ENCODE measurements at places on chromosomes 12 and 14.

DNA sequence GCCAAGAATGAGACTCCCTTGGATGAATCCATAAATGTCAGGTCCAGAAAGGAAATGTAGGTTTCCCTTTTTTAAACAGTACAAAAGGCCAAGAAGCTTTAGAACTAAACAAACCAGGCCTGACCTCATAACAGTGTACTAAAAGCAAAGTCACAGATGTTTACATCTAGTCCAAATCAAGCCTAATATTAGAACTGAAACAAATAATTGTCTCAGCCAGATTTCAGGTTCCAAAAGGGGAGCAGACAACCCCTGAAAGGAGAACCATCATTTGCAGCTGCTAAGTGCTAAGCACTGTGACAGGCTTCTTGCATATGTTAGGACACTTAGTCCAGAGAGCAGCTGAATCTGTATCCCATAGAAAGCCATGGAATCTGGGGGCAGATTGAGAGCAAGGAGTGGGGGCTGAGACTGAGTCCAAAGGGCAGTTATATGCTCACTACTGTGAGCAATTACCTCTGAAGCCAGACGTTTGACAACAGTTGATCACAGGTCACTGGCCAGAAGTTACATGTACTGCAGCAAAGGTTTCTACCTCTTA lies 90.1 kb downstream of the STXBP6 start:
- DNase-seq: no peak

DNA sequence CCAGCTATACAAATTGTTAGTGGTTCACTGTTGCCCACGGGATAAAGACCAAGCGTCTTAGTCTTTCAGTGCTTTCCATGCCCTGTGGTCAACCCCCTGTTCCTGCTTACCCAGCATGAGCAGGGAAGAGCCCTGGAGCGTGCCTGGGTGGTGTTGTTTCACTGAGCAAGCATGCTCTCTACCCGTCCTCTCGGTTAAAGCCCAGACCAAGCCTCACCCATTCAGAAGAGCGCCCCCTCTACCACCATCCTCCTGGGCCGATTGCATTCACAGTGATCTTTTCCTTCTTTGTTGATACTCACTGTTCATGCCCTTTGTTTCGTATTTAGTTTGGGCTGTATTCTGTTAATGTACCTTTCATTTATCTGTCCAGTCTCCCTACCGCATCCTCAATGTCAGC lies 25.1 kb downstream of the DYRK4 start:
- DNase-seq: no peak

GRCh38 chr12:107662484-107662883 lies 23.1 kb upstream of the PWP1 start:
- no peak for DNase-seq

GRCh38 chr12:64082116-64082515 lies 140.0 kb downstream of the KICS2 start:
- no peak for DNase-seq

GRCh38 chr12:65640489-65640901 lies 183.8 kb upstream of the HMGA2 start:
- DNase-seq: no peak
